ENCODE measurements at places on chromosomes 13 and 19.

GRCh38 chr13:62704875-62705274 lies 1289.2 kb upstream of the PCDH20 start:
- H3K4me3 ChIP-seq: no peak overlapping the region
- H3K36me3 ChIP-seq: no peaks in the 10 kb centered on the region
- H3K27me3 ChIP-seq: no peaks in the 10 kb centered on the region
- H3K4me1 ChIP-seq: no peaks in the 10 kb centered on the region

GRCh38 chr19:5578097-5578846 lies 10.5 kb upstream of the TINCR start:
- H3K27ac ChIP-seq: no peak overlapping the region
- no peaks in the 10 kb centered on the region for H3K4me1 ChIP-seq
- DNase-seq: peak; percentile 55
- no peaks in the 10 kb centered on the region for H3K27me3 ChIP-seq

GRCh38 chr19:51091895-51092873 lies 9.5 kb upstream of the KLK14 start:
- no peaks in the 10 kb centered on the region for H3K27me3 ChIP-seq
- DNase-seq: no peak
- no peak overlapping the region for H3K27ac ChIP-seq
- H3K36me3 ChIP-seq: no peaks in the 10 kb centered on the region
- no peak overlapping the region for H3K4me3 ChIP-seq
- H3K4me1 ChIP-seq: no peaks in the 10 kb centered on the region

DNA sequence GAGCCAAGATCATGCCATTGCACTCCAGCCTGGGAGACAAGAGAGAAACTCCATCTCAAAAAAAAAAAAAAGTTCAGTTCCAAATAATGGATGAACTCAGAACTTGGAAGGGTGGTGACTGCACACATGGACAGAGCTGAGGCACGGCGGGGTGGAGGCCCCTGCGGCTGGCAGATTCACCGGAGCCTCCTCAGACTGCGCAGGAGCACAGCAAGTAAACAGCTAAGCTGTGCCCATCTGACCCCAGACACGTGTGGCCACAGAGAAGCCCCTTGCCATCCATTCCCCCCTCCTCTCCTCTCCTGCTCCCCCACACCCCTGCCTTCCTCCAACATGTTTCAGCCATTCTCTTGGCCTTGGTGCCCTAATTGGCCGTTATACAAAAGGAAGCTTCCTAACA lies 15.6 kb upstream of the PROZ start:
- H3K36me3 ChIP-seq: no peaks in the 10 kb centered on the region
- no peaks in the 10 kb centered on the region for H3K27me3 ChIP-seq
- no peak for DNase-seq
- H3K4me3 ChIP-seq: no peak overlapping the region
- H3K4me1 ChIP-seq: no peaks in the 10 kb centered on the region

DNA sequence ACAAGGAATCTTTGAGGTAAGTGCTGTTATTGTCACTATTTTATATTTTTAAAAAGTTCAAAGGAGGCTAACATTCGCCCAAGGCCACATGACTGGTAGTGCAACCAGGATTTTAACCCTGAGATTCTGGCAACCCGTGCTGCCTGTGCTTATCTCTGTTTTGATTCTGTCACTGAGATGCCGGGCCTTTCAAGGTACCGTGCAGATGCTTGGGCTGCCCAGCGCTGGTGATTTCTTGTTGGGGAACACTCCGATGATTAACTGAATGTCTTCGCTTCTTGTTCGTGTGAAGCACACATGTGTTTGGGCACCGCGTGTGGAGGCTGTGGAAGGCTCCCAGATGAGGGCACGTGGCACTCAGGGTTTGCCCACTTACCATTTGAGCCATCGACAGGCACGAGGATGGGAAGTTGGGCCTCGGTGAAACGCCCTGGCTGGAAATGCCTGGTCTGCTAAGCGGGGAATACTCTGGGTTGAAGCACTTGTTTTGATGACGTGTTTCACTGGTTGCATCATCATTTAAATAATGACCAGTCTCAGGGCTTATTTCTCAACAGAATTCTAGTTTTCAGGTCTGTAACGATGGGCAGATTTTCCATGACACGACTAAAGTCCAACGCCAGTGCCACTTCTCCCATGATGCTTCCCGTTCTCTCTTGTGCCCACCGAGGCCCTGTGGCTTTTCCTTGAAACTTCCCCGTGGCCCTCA lies 392.7 kb downstream of the FGF9 start:
- H3K36me3 ChIP-seq: no peaks in the 10 kb centered on the region
- no peak for DNase-seq
- H3K4me3 ChIP-seq: no peak overlapping the region
- no peaks in the 10 kb centered on the region for H3K27me3 ChIP-seq
